ENCODE measurements at places on chromosomes 5 and 9.

- DNase-seq: no peak
Measured at GRCh38 chr5:55320571-55320970, 12.8 kb downstream of the MTREX start.

GRCh38 chr9:93298498-93299417 lies 114.8 kb downstream of the WNK2 start:
- no peak for DNase-seq

- no peak for DNase-seq
Measured at GRCh38 chr9:83106263-83106662, 43.3 kb upstream of the RASEF start.

- no peak for DNase-seq
Measured at GRCh38 chr5:74974451-74975091, 77.8 kb downstream of the GCNT4 start.

GRCh38 chr5:102583276-102584124 lies 84.7 kb upstream of the SLCO6A1 start:
- DNase-seq: no peak

DNA sequence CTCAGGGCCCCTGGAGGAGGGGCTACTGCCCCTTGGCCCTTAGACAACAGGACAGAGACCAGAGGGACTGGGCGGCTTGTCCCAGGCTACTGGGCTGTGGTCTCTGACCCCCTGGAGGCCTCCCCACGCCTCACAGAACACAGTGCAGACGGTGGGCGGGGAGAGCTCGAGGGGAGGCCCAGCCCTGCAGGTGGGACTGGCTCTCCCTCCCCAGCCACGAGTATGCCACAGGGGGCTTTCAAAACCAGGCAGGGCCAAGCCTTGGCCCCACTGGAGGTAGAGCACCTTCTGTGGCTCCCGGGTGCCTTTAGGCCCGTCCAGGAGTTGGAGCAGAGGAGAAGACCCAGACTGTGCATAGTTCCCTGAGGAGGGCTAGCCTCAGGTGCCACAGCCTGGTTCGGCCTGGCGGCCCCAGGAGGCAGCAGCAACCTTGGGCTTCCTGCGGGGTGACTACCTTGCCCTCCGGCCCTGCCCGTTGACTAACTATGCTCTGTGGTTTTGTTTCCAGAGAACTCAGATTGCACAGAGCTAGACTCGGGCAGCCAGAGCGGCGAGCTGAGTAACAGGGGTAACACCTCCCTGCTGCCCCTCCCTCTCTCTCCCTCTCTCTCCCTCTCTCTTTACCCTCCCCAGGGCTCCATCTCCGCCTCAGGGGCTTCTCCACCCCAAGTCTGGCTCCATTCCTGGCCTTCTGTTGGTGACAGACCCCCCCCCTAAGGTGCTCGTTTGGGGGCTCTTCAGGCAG lies 15.5 kb downstream of the CARD19 start:
- DNase-seq: no peak

GRCh38 chr5:162886717-162887116 lies 550.7 kb upstream of the CCNG1 start:
- no peak for DNase-seq

DNA sequence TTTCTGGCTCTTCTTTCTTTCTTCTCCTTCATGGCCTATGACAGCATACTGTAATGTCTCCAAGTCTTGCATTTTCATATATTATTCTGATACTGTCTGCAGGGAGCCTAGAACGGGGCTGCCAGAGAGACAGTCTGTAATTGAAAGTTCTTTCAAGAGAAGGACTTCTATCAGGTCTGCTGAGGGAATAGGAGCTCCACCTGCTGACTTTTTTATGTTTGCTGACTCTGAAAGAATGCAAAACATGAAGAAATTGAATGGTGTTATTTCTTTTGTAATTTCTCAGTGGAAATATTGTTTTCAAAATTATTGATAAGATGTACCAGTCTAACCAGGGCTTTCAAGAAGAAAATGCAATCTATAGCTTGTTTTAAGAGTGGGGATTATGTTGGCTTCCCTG lies 121.9 kb upstream of the RFX3 start:
- DNase-seq: no peak
